ENCODE measurements at places on chromosomes 13 and 19. TPM values are rescaled to one million over a fixed set of nuclear protein-coding genes. Genes with fewer than 3 reads are reported as not detected.

The ZNF791 gene
- total RNA-seq, result 5.3 TPM

The ANGPTL8 gene
- total RNA-seq, result not detected

The HSH2D gene
- not detected for total RNA-seq

The TJP3 gene
- total RNA-seq, result 1.7 TPM

The IZUMO4 gene
- total RNA-seq, result 1.1 TPM

The BEST2 gene
- total RNA-seq, result 0.39 TPM

The LIM2 gene
- not detected for total RNA-seq

The PLEKHJ1 gene
- 63.9 TPM for total RNA-seq

The TINCR gene
- 1.1 TPM for total RNA-seq

The WASF3 gene
- 4.8 TPM for total RNA-seq

The DCT gene
- total RNA-seq, result not detected

The IGFL2 gene
- total RNA-seq, result not detected

The HSD17B14 gene
- 1.2 TPM for total RNA-seq

The CBY2 gene
- total RNA-seq, result not detected

The AMER2 gene
- not detected for total RNA-seq

The ZNF285 gene
- total RNA-seq, result 9.5 TPM

The MAMSTR gene
- 0.72 TPM for total RNA-seq

The ZNF543 gene
- 4.7 TPM for total RNA-seq

The CPAMD8 gene
- total RNA-seq, result 2.1 TPM

The ZSWIM4 gene
- total RNA-seq, result 6.7 TPM

The PROZ gene
- total RNA-seq, result not detected

The SLC10A2 gene
- not detected for total RNA-seq

The MBD3L3 gene
- not detected for total RNA-seq

The SSC5D gene
- total RNA-seq, result 0.31 TPM

The BCL2L12 gene
- 18.4 TPM for total RNA-seq

The CYP2F1 gene
- not detected for total RNA-seq

The C1QTNF9B gene
- not detected for total RNA-seq

The LRRC63 gene
- total RNA-seq, result not detected

The PDS5B gene
- total RNA-seq, result 5.8 TPM

The PCDH17 gene
- total RNA-seq, result not detected

The TMEM238 gene
- 11.9 TPM for total RNA-seq

The CCDC194 gene
- not detected for total RNA-seq

The CGB8 gene
- total RNA-seq, result not detected

The SLC25A42 gene
- total RNA-seq, result 2.8 TPM

The S1PR5 gene
- 27.2 TPM for total RNA-seq

The LYL1 gene
- 0.53 TPM for total RNA-seq

The SLAIN1 gene
- total RNA-seq, result not detected

The ZNF575 gene
- total RNA-seq, result 0.08 TPM

The ZNF284 gene
- 0.86 TPM for total RNA-seq

The GRIK5 gene
- 0.04 TPM for total RNA-seq

The C19orf38 gene
- total RNA-seq, result 0.39 TPM

The STARD13 gene
- 7.3 TPM for total RNA-seq
